Mammary epithelial cell (primary cell): ENCODE measurements at places on chromosomes 5 and 9. TPM values are rescaled to one million over a fixed set of nuclear protein-coding genes. Genes with fewer than 3 reads are reported as not detected.

GRCh38 chr5:38796742-38797108 lies 49.1 kb upstream of the OSMR start:
- DNase-seq: no peak

GRCh38 chr5:44167540-44167939 lies 221.7 kb downstream of the FGF10 start:
- DNase-seq: no peak

ECSCR gene
- total RNA-seq: not detected

- DNase-seq: no peak
These were observed 1845.9 kb downstream of the MAT2B start for GRCh38 chr5:165351342-165351741.

DNA sequence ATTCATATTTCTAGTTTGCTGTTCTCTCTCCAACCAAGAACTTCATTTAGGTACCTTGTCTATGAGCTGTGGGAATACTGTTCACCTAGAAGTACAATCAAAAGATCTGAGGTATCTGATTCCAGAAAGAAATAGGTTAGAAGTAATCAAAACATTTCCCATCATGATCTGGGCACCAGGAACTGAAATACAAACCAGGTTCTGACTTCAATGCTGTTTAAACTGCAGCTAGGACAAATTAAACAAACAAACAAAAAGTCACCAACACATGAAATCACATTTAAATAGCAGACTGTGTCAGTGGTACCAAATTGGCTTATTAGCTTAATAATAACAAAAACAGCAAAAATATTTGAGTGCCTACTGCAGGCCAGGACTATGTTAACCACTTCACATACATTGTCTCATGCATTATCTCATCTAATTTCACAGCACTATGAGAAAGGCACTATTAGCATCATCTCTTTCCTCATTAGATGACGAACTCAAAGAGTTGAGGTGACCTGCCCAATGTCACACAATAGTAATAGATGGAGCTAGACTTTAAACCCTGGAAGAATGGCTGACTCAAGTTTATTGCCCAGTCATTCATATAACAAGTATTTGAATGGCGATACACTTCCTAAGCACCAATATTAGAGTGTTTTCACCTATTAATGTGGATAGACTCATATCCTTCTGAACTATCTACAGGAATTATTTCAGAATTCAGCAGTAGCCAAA lies 14.5 kb downstream of the PLPP1 start:
- no peak for DNase-seq

- DNase-seq: peak; percentile 12
These were observed 75.7 kb downstream of the PIP5K1B start for GRCh38 chr9:68780720-68781119.
